Fibroblast of mammary gland (primary cell): ENCODE measurements at places on chromosomes 2 and 18.

DNA sequence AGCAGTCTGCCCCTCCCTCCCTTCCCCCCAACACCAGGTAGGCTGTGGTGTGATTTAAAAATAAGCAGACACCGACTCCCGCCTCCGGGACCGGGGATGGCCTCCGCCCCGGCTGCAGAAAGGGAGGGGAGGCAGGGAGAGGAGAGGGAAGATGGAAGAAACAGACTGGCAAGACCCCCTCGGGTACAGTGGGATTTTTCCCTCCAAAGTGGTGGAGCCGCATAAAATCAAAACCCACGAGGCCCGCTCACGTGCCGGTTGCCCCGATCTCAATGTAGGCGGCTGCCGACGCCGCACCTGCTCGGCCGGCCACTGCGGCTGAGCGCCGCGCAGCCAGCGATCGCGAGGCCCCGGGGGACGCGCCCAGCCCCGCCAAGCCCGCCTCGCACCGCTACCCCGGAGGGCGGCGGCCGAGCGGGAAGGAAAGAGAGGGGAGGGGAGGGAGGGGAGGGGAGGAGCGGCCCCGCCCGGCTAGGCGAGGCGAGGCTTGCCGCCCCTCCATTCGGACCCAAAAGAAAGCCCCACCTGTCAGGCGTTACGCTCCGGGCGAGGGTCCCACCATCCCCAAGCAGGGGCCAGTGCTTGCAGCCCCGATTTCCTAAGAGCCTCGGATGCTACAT lies 811 bp downstream of the ADD2 start:
- DNase-seq: no peak

GRCh38 chr18:40249390-40250080 lies 1705.5 kb upstream of the PIK3C3 start:
- no peak for DNase-seq

- no peak for DNase-seq
Measured at GRCh38 chr18:9829397-9829712, 56.4 kb upstream of the TXNDC2 start.

- DNase-seq: peak; percentile 31
Measured at GRCh38 chr2:98607741-98608115, 584 bp downstream of the COA5 start.

DNA sequence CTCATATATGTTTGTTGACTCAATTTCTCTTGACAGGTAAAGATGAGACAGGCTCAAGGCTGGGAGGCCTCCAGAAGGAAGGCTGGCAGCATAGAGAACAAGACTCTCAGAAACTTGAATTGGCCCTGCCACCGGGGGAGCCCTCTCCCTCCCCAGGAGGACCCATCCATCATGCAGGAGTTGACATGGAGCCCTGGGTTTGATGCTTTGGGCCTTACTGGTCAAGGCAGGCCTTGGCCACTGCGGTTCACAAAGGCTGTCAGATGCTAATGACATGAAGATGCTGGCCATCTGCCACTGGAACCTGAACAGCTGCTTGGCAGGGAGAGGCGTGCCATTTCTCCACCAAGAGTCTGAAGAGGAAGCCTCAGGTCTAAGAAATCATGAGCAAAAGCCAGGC lies 193.6 kb downstream of the MTCL1 start:
- DNase-seq: no peak

- DNase-seq: no peak
Measured at GRCh38 chr2:46917628-46918027, 2.0 kb upstream of the MCFD2 start.
